Stimulated activated CD4-positive, alpha-beta T cell treated with anti-CD3 and anti-CD28 coated beads, Interleukin-4, amount 100 ng/mL, for 24 hours (primary cell): ENCODE measurements at places on chromosomes 2 and 18.

DNA sequence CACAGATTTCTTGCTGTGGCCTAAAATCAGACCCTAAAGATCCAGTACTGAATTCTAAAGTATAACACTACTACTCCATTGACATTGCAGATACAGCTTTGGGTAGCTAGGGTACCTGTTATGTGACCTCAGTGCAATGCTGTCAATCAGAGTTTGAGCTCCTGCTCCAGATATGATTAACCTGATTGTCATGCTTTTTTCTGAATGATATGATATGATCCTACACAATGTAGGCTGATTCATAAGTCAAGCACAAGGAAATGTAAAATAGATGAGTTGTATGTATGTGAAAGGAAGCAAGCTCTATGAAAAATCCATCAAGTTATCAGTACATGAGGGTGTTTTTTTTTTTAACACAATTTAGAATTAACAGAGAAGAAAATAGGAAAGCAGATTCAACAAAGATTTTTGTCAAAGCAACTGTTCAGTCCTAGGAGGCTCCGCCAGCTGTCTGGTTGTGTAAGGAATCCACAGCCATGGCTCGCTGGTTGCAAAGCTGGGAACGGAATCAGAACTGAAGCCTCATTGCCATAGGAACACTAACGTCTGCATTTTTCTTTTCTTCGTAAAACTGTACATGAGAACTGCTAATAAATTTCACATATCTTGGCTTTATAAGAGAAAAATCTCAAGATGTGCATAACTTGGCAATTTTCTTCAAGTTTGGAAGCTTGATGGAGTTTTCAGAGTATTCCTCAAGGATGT, 52.9 kb downstream of the NR4A2 start:
- DNase-seq, result no peak

DNA sequence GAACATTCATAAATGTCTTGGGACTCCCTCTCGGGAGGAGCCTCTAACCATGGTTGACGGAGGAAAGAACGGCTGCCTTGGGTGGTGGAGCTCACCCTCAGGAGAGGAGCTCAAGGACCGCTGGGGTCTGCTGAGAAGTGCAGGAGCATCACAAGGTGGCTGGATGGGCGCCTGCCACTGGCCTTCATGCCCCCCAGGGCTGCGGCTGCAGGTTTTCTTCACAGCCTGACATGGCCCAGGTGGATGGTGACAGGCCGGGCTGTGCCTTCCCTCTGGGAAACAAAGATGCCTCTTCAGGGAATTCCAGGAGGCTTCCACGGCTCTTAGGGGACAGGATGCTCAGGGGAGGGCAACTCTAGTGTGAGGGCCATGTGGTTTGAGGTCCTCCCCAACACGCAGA, 119.5 kb upstream of the PXDN start:
- no peak for DNase-seq

- DNase-seq, result no peak
Measured at GRCh38 chr2:100126201-100126600, 16.2 kb downstream of the AFF3 start.

- DNase-seq, result no peak
Measured at GRCh38 chr2:167524786-167525185, 636.5 kb downstream of the XIRP2 start.

DNA sequence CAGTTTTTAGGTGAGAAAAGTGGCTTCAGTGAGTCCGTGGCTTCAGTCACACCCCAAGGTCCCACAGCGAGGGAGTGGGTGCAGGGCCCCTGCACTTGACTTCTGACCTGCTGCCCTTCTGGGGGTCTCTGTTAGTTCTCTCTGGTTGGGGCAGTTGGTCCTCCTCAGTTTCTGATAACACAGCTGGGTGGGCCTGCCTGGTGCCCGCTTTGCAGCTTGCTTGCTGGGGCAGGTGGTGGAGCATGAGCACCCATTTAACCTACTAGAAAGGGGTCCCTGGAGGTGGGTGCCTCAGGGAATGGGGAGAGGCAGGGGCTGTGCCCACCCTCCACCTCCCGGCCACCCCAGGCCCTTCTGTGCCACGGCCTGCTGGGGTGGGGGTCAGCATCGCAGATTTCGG, 83.2 kb downstream of the ASB1 start:
- no peak for DNase-seq

GRCh38 chr2:34912084-34912483, 1313.0 kb upstream of the FAM98A start:
- no peak for DNase-seq

DNA sequence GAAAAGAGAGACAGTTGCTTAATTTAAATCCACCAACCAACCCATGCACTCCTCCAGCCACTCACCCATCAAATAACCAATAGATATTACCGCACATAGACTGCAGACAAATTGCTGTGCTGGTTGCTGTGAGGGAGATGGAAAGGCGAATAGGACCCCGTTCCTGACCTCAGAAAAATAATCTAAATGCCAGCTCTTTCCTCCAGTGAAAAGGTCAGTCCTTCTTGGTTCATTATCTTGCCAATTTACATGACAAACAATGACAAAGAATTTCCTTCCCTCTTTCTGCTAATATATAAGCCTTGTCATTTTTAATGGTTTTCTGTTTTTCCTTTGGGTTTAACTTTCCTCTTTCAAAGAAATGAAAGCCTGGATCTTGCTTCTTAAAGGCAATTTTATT, 61.6 kb downstream of the MEP1B start:
- DNase-seq, result no peak

DNA sequence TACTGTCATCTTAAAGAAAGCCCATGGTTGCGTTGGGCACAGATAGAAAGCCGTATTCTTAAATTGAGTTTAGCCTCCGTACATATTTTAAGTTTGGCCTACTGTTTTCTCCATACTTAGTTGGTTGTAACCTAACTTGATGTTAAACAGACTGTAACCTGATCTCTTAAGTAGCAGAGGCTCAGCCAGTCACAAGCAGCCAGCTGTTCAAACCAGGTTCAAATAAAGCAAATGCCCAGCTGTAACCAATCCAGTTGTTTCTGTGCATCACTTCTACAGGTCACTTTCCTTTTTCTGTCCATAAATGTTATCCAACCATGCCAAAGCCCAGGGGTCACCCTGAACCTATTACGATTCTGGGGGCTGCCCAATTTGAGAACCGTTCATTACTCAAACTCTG, 10.0 kb upstream of the THADA start:
- DNase-seq, result no peak

GRCh38 chr2:142983174-142983573, 105.7 kb downstream of the KYNU start:
- no peak for DNase-seq

DNA sequence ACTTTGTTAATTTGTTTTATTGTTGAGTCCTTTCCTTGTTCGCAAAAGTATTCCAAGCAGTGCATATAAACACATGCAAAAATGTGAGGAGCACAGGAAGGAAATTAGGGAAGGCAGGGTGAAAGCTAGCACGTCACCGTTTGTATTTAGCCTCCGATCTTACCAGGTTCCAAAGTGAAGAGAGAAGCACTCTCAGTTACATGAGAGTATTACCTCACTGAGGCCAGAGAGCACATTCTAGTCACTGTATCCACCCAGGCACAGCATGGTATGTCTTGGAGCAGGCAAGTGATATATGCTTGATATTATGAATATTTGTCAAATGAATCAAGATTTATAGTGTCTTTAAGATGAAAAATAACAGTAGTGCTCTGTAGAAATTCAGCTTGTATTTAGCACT, 6.5 kb upstream of the TMEM182 start:
- no peak for DNase-seq

DNA sequence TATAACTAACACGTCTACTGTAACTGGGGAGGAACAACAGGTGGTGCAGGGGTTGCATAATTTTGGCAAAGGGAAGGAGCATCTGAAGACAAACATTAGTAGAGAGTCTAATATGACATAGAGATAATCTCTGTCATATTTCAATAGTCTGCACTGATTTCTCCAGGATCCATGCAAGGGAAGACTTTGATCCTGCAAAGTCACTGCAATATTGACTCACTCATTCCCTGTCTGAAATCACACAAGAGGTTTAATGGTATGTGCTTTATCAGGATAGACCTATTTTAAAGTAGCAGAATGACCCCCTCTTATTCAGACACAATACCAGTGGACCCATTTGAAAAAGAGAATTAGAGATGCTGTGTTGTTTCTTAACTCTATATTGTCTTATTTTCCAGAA, 98.7 kb upstream of the CAVIN2 start:
- DNase-seq, result no peak

DNA sequence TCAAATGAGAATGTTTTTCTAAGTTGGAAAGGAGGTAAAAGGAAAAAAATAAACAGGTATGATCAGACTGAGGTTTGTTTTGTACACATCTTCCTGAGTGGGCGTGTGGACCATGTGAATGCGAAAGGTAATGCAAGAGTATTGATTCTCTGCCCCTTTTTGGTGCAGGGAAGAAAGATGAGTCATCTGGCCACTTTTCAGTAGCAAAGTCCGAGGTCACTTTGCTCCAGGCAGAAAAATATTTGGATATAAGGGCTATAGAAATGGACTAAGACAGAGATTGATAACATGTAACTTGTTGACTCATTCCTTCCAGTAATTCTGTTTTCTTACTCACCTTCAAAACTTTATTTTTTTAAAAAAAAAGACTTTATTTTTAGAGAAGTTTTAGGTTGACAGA, 130.5 kb downstream of the DSEL start:
- no peak for DNase-seq

DNA sequence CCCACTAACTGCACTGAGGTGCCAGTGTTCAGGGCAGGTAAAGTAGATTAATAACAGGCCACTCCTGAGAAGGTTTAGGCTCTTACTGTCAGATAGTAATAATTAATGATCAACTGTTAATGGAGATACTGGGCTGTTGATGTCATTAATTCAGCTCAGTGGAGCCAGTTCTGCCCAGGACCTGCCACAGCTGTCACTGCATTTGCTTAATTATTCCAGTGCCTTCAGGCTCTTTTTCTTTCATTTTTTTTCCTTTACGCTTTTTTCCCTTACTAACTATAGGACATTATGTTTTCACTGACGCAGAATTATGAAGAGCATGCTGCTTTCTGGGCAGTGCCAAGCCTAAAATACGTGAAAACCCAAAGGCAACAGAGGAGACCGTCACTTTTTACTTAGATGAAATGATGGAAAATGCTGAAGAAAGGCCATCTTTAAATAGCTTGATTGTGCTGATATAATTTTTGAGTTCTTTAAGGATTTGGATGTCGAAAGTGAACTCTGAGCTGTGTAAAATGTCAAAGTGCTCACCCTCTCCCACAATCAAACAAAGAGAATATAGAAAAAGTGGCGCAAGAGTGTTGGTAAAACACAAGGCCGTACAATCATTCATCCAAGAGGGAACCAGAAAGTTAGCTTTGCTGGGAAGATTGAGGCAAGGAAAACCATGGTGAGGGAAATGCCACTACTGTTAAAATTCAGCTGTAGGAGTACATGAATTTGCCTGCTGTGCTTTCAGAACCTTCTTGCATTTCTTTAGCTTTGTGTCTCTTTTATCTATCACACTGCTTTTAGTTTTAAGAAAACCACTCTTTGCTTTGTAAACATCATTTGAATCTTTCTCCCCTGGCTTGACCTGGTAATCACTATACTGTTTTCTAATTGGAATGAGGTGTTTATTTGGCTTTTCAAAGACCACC, 192.0 kb upstream of the ZEB2 start:
- DNase-seq, result no peak

GRCh38 chr2:17849275-17849674, 29.2 kb upstream of the KCNS3 start:
- no peak for DNase-seq

GRCh38 chr2:7812231-7812995, 869.4 kb upstream of the ID2 start:
- no peak for DNase-seq
